Natural killer cell treated with Interleukin-12 subunit alpha and Interleukin-12 subunit beta and Interleukin-15 and Interleukin-18, amount 100 ng/mL, for 72 hours (primary cell): ENCODE measurements at places on chromosomes 16 and 17.
A peak's percentile ranks its signal among the peaks of the same experiment; 100 is the strongest.

- peaks cover 4% of the 10 kb centered on the region for H3K4me1 ChIP-seq
- peak within 1 kb of the TSS; percentile 70 for H3K4me3 ChIP-seq
Observed at GRCh38 chr17:70168977-70169708, at the start of gene KCNJ2. KCNJ2 (plus strand) TSS chr17:70169532; CDS start chr17:70175040, 5,508 bp downstream.

DNA sequence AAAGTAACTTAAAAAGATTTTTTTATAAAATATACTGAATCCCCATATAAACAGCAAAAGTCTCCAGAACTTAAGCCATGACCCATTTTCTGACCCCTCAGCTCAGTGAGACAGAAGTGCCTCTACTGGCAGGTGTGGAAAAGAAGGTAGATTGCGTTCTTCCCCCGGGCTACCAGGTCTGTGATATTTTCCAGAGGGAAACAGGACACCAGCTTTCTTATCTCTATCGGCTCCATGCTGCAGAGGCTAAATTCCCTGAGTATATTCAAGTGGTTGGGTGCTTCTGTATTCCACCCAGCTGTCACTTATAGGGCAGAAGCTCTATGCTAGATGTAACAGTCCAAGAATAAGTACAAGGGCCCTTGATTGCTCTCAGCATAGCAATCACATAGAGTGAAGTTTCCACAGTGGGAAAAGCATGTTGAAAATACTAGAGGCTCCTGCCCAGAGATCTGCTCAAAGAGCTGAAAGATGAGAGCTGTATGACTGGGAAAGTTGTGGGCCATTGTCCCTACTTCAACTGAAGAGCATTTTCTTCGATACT, 687.3 kb downstream of the CDH11 start:
- H3K4me3 ChIP-seq = no peak overlapping the region
- no peaks in the 10 kb centered on the region for H3K36me3 ChIP-seq
- H3K4me1 ChIP-seq = no peaks in the 10 kb centered on the region
- no peak for DNase-seq

- no peak overlapping the region for H3K4me3 ChIP-seq
- DNase-seq = no peak
- peaks cover 7% of the 10 kb centered on the region for H3K36me3 ChIP-seq
Observed at GRCh38 chr16:31333686-31334649, 21.0 kb upstream of the ITGAX start.

DNA sequence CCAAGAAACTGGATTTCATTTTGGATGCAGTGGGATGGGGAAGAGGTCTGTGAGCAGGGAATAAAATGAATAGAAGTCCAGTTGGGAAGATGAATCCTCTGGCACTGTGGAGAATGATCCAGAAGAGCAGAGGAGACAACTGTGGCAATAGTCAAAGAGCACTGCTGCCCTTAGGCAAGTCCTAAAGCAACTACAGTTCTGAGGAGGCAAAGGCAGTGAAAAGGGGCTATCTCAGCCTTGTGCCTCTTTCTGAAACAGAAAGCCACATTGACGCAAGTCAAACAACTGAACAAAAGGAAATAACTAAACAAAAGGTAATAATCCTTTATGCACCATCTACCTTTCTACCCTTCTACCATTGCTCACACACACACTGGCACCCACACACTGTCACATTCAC, 238.0 kb upstream of the AXIN2 start:
- no peak overlapping the region for H3K27ac ChIP-seq
- peaks cover 17% of the 10 kb centered on the region for H3K36me3 ChIP-seq
- peaks cover 3% of the 10 kb centered on the region for H3K27me3 ChIP-seq
- no peak overlapping the region for H3K4me3 ChIP-seq
- no peaks in the 10 kb centered on the region for H3K4me1 ChIP-seq
- no peak for DNase-seq

DNA sequence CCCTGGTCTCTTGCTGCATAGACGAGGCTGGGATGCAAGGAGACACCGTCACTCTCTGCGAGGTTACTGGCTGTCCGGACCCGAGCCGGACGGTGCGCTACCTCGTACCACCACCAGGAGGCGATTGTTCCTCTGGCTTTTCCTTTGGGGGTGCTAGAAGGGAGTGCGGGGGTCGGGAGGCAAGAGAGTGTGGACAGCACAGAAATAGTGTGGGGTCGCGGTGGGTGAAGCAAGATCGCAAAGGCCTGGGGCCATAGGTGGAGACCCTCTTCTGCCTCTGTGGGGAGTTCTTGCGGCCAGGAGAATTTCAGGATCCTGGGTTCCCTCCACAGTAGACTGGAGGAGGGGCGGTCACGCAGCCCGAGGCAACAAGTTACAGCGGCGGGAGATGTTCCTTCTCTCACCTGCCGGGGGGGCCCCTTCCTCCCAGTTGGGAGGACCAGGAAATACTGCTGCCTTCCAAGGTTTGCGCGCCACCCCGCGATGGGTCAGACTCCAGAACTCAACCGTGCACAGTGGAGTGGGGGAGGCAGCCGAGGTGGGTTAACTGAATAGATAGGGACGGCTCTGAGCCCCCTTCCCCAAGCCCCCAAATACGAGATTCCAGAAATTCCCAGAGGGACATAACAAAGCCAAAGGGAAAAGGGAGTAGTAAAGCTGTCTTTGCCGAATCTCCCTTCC, 6.9 kb downstream of the PHOSPHO1 start:
- H3K27ac ChIP-seq = peak overlapping the region; percentile 65
- H3K27me3 ChIP-seq = no peaks in the 10 kb centered on the region
- peaks cover 42% of the 10 kb centered on the region for H3K4me1 ChIP-seq

DNA sequence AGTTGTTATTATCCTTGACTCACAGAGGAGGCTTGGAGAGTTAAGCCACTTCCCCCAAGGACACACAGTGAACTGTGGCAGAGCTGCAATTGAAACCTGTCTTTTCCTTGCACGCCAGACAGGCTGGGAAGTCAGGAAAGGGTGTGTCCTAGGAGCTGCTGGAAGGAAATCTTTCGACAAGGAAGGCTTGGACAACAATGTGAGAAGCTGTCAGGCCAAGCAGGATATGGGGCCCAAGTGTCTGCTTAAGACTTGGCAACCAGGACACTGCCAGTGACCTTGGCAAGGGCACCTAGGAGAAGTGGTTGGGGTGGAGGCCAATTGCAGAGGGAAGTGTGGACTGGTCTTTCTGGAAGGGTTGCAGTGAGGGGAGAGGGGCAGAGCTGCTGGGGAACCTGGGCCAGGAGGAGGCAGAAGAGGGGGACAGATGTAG, 2.1 kb upstream of the CAMKK1 start:
- no peak overlapping the region for H3K27ac ChIP-seq
- H3K36me3 ChIP-seq = no peaks in the 10 kb centered on the region
- peaks cover 16% of the 10 kb centered on the region for H3K4me1 ChIP-seq
- H3K27me3 ChIP-seq = no peaks in the 10 kb centered on the region
- no peak overlapping the region for H3K4me3 ChIP-seq
- no peak for DNase-seq

- H3K27ac ChIP-seq = no peak overlapping the region
- no peaks in the 10 kb centered on the region for H3K4me1 ChIP-seq
- H3K36me3 ChIP-seq = no peaks in the 10 kb centered on the region
- no peak for DNase-seq
- H3K27me3 ChIP-seq = no peaks in the 10 kb centered on the region
Observed at GRCh38 chr17:79108232-79108850, 33.7 kb downstream of the ENGASE start.

- no peaks in the 10 kb centered on the region for H3K36me3 ChIP-seq
- no peaks in the 10 kb centered on the region for H3K4me1 ChIP-seq
- DNase-seq = no peak
- H3K4me3 ChIP-seq = no peak overlapping the region
Observed at GRCh38 chr17:73553311-73553710, 90.9 kb downstream of the SDK2 start.

- peaks cover 12% of the 10 kb centered on the region for H3K36me3 ChIP-seq
- no peak overlapping the region for H3K4me3 ChIP-seq
- H3K4me1 ChIP-seq = peaks cover 13% of the 10 kb centered on the region
- H3K27ac ChIP-seq = no peak overlapping the region
- H3K27me3 ChIP-seq = no peaks in the 10 kb centered on the region
Observed at GRCh38 chr17:16275024-16275423, 58.0 kb downstream of the PIGL start.

- peak overlapping the region; percentile 42 for H3K27ac ChIP-seq
- no peaks in the 10 kb centered on the region for H3K27me3 ChIP-seq
- H3K36me3 ChIP-seq = no peaks in the 10 kb centered on the region
Observed at GRCh38 chr17:10161386-10161785, 37.0 kb downstream of the GAS7 start.

GRCh38 chr16:9114112-9114511, 22.7 kb downstream of the HAPSTR1 start:
- H3K4me1 ChIP-seq = peaks cover 85% of the 10 kb centered on the region
- peaks cover 23% of the 10 kb centered on the region for H3K36me3 ChIP-seq
- H3K27me3 ChIP-seq = no peaks in the 10 kb centered on the region
- DNase-seq = no peak
- peak overlapping the region; percentile 13 for H3K4me3 ChIP-seq
- H3K27ac ChIP-seq = peak overlapping the region; percentile 62

- H3K4me1 ChIP-seq = peaks cover 11% of the 10 kb centered on the region
- H3K4me3 ChIP-seq = no peak overlapping the region
- H3K27ac ChIP-seq = no peak overlapping the region
- no peaks in the 10 kb centered on the region for H3K27me3 ChIP-seq
- no peaks in the 10 kb centered on the region for H3K36me3 ChIP-seq
- DNase-seq = no peak
Observed at GRCh38 chr17:74839990-74840852, 19.5 kb downstream of the GRIN2C start.

DNA sequence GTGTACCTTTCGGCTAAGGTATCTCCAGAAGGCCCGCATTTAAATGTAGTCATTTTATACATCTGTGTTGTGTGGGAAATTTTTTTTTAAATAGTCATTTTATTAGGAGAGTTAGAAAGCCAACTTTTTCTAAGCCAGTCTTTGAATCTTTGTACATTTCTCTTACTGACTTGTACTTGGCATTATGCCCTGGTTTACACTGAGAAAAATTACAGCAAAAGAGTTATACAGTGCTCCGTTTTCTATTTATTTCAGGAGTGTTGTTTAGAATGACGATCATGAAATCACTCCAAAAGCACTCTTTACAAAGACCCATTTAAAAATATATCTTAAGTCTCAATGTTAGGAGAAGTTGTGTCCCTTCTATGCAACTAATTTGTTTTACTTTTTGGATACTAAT, 91.8 kb downstream of the CYB561 start:
- no peaks in the 10 kb centered on the region for H3K27me3 ChIP-seq
- H3K4me1 ChIP-seq = no peaks in the 10 kb centered on the region
- H3K27ac ChIP-seq = no peak overlapping the region
- H3K4me3 ChIP-seq = no peak overlapping the region

GRCh38 chr17:32482568-32483320, 4.0 kb upstream of the CDK5R1 start:
- DNase-seq = no peak
- H3K4me3 ChIP-seq = no peak overlapping the region
- H3K4me1 ChIP-seq = peaks cover 9% of the 10 kb centered on the region
- no peaks in the 10 kb centered on the region for H3K27me3 ChIP-seq

GRCh38 chr16:6484935-6485334, 847.7 kb upstream of the RBFOX1 start:
- no peak for DNase-seq
- no peaks in the 10 kb centered on the region for H3K36me3 ChIP-seq
- no peak overlapping the region for H3K27ac ChIP-seq
- no peaks in the 10 kb centered on the region for H3K4me1 ChIP-seq
- H3K4me3 ChIP-seq = no peak overlapping the region
